ENCODE measurements at places on chromosomes 1 and 21.

GRCh38 chr1:74858136-74858535 is 125.2 kb downstream of the TYW3 start:
- DNase-seq, result no peak

- no peak for DNase-seq
These were observed 39.7 kb upstream of the DNAJC6 start for GRCh38 chr1:65269612-65270011.

GRCh38 chr21:15567191-15567590 is 162.6 kb upstream of the USP25 start:
- no peak for DNase-seq

GRCh38 chr1:48530727-48531351 is 58.8 kb upstream of the SPATA6 start:
- DNase-seq, result no peak

DNA sequence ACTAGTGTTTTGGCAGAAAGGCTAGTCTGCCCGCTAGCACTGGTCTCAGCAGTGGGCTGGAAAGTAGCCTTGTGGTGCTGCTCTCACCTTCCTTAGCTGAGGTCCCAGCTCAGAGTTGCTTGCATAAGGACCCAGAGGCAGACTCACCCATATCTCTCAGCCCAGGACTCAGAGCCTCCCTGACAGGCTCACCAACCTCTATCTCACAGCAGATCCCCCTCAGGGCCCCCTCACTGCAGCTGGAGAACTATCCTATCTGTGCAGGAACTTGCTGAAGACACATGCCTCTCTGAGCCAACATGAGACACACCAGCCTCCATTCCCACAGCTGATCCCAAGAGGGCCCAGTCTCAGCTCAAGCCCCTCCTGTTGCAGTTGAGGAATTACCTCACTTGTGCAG is 82.6 kb downstream of the IARS2 start:
- no peak for DNase-seq

GRCh38 chr1:113783254-113784103 is 24.2 kb upstream of the PHTF1 start:
- peak; percentile 48 for DNase-seq
